ENCODE measurements at places on chromosomes 6 and 20.
A peak's percentile ranks its signal among the peaks of the same experiment; 100 is the strongest.

GRCh38 chr6:106908386-106908840, 66.1 kb downstream of the CD24 start:
- DNase-seq, result no peak

GRCh38 chr6:150115769-150116168, 27.1 kb upstream of the PPP1R14C start:
- DNase-seq, result no peak

- no peak for DNase-seq
Observed at GRCh38 chr6:6826095-6826901, 237.8 kb downstream of the LY86 start.

DNA sequence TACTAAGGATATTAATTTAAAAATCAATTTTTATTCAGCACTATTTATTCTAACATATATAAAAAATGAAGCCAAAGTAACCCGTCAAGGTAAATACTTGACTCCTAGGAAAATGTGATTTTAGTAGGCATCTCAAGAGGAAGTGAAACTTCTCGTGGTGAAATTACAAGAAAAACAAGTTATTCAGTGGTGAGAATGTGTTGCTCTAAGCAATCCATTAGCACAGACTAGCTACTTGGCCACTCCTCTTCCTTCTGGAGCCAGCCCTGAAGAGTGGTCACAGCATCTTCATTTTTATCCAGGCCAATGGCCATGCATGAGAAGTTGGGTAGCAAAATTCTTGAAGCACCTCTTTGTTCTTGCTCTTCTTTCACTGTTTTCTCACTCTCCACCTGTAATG, 40.4 kb upstream of the GFRAL start:
- no peak for DNase-seq

GRCh38 chr6:376827-377640, 14.5 kb upstream of the IRF4 start:
- DNase-seq, result no peak

- DNase-seq, result peak; percentile 2
Observed at GRCh38 chr20:52493171-52493721, 301.7 kb upstream of the ZFP64 start.

- DNase-seq, result no peak
Observed at GRCh38 chr6:139528471-139528870, 154.0 kb upstream of the CITED2 start.

GRCh38 chr20:34452281-34452982, 63.8 kb upstream of the DYNLRB1 start:
- no peak for DNase-seq

- no peak for DNase-seq
Observed at GRCh38 chr20:11546939-11547338, 370.8 kb upstream of the BTBD3 start.

- no peak for DNase-seq
Observed at GRCh38 chr6:2126351-2126750, 119.1 kb downstream of the GMDS start.

DNA sequence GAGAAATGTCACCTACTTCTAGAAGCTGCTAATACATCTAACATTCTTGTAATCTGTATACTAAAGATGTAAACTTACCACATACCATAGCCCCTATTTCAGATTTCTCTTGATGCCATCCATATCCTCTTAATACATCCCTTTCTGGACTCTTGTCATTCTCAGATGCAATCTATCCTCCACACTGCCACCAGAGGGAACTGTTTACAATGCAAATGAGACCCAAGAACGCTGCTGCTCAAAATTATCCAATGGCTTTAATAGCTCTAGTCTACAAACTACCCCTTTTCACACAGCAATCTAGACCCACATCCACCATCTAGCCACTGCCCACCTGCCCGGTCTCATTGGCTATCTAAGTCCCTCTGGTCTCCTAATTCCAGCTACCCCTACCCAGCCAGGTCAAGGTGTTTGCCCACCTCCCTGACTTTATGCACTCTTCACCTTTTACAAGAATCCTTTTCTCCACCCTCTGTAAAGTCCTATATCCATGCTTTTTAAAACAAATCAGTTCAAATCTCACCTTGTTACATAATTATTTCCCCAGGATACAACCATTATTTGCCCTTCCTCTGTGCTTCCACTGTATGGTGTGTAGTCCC, 14.8 kb downstream of the FAXC start:
- DNase-seq, result no peak

- DNase-seq, result no peak
Observed at GRCh38 chr6:10662207-10662606, 32.2 kb downstream of the C6orf52 start.

DNA sequence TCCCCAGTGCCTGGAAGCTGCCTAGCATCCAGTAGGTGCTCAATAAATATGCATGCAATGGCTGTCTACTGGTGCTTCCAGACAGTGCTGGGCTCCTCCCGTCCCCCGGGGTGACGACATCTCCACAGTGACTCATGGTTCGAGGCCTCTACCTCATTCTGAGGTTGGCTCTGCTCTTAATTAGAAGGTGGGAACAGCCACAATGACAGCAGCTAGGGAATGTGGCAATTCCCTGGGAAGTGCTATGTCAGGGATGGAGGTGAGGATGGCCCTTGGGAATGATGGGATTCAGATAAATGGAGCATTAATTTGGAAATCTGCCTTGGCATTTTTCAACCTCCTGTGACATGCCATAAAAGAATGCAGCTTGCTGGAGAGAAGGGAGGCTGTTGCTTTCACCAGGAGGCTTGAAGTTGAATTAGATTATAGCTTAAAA, 43.5 kb upstream of the NFATC2 start:
- DNase-seq, result no peak

DNA sequence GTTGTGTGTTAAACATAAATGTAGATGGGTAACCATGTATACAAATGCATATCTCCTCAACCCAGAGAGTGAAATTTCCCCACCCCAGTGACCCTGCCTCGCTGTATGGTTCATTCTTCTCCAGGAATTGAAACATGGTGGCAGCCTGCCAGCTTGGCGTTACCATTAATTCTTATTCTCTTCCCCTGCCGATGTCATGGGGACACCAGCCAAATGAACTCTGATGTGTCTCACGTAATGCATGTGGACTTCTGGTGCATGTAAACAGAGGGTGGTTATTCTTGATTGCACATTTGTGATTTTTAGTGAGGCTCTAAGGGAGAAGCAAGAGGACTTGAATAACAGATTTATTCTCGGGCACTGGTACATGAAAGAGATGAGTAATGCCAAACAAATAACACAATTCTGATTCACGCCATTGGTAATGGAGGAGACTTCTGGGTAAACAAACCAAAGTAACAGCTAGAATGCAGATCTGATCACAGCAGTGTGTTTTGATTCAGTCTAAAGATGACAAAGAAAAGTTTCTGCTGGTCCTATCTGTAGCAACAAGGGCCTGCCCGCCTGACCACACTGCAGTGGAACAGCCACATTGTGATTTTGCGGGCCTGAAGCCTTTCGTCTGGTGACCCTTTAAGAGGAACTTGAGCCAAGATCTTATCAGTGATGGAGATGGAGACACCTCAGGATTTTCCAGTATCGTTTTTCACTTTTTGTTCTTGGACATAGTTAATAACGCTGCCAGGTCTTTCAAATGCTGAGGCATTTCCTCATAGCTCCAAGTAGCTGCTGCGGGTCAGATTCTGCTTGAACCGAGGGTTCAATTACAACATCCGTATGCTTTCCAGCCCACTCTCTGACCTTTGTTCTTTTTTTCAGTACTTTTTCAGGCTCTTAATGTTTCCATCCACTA, 171.8 kb upstream of the AKAP12 start:
- DNase-seq, result no peak

All from activated naive CD4-positive, alpha-beta T cell treated with Interleukin-2 at 50 U/mL for 16 hours (primary cell).